Fibroblast of gingiva (primary cell): ENCODE measurements at places on chromosomes 11 and 22.

DNA sequence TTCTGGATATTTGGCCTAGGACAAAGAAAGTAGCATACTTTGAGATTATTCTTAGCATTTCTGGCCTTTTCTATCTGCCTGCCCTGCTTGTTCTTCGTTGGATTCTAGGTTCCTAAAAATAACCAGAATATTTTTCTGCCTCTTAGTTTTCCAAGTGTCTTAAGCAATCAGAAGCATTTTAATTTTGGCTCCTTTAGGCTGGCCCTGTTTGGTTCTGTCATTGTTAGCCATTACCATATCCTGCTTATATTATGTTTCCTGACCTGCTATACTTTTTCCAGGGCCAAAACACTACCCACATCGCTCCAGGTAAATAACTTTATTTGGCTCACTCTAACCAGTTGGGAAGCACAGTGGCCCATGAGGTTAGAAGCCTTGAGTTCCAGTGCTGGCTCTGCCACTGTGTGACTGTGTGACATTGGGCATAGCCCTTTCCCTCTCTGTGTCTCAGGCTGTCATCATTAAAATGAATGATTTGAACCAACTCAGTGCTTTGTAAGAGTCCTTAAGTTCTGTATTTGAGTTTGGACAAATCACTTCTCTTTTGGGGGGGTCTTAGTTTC, 91.1 kb downstream of the STIM1 start:
- DNase-seq = no peak

- DNase-seq = no peak
Observed at GRCh38 chr11:11894486-11894885, 52.7 kb downstream of the USP47 start.

GRCh38 chr11:68007498-68008380, 2.4 kb upstream of the ALDH3B1 start:
- no peak for DNase-seq

DNA sequence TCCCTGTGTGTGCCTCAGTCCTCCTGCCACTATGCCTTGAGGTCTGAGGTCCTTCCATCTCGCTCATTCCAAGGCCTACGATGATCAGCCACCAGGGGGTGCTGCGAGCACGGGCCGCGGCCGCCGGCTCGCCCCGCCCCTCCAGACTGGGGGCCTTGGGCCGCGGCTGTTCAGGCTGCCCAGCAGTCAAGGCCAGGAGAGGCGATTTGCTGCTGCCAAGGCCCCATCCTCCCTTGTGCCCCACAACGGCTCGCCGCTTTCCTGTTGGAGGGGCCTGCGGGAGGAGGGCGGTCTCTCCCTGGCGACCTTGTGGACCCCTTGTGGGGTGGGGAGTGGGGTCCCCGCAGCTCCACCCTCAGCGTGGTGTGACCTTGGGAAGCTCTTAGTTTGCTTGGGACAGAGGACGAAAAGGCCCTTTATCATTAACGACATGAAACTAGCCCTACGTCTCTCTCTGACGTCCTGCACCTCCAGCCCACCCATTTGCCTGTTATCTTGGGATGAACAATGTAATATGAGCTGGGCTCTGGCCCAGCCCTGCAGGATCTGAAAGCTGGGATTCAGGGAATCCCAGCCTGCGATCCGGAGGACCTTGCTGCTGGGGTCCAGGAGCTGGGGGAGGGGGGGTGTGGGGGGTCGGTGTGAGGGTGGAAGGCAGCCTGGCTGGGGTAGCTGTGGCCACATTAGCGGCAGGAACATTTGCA, 5.3 kb upstream of the GALR3 start:
- DNase-seq = peak; percentile 70

- no peak for DNase-seq
Observed at GRCh38 chr11:46637546-46637945, 20.2 kb downstream of the ATG13 start.

DNA sequence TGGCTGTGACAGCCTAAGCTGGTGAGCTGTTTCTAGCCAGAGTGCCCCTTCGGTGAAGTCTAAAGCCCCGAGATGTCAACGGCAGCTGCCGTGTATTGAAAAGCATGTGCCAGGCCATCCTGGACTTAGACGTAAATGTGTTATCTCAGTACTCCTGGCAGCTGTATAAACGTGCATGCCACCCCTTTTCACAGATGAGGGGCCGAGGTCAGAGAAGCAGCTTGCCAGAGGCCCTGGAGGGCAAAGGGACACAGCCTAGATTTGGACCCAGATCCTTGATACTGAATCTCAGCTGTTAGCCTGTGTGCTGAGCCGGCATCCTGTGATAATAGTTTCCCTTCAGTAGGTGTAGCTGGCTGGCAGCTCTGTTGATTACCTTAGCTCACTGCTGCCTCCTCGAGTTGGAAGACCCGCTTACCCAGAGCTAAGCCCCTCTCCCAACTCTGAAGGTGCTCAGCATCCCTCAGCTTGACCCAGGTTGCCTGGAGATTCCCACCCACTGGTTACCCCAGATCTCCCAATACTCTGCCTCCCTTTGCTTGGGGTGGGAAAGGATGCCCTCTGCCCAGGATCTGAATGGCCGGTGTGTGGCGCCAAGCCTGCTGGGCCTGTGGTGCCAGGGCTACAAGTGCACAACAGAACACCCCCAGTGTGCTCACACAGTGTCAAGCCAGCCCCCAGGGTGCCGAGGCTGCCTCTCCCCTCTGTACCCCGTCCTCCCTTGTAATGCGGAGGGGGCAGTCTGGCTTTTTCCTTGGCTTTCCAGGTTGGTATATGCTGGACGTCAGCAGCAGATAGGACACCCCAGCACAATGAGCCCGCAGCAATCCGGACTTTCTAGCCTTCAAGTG, 59.8 kb upstream of the WNT7B start:
- no peak for DNase-seq

DNA sequence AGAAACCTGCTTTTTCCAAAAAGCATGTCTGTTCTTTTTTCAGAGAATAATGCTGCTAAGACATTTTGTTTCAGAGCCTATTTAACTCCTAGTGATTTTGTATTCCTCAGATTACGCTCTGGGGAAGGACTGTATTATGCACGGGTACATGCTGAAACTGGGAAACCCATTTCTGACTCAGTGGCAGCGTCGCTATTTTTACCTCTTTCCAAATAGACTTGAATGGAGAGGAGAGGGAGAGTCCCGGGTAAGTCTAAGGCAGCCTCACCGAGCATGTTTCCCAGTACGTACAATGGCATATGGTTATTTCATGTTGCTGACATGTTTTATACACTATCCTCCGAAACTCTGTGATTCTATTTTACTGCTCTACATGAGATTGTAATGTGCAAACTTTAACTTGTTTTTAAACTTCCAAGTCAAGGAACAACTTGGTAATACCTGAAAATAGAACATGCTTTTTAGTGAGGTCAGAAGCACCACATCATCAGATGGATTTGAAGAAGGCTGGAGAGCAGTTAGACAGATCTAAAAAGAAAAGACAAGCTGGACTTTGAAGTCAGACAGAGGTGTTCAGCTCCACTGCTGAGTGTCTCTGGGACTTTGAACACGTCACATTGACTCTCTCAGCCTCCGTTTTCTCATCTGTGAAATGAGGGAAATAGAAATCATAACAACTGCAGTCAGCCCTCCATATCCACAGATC, 23.7 kb upstream of the MYO18B start:
- DNase-seq = no peak

DNA sequence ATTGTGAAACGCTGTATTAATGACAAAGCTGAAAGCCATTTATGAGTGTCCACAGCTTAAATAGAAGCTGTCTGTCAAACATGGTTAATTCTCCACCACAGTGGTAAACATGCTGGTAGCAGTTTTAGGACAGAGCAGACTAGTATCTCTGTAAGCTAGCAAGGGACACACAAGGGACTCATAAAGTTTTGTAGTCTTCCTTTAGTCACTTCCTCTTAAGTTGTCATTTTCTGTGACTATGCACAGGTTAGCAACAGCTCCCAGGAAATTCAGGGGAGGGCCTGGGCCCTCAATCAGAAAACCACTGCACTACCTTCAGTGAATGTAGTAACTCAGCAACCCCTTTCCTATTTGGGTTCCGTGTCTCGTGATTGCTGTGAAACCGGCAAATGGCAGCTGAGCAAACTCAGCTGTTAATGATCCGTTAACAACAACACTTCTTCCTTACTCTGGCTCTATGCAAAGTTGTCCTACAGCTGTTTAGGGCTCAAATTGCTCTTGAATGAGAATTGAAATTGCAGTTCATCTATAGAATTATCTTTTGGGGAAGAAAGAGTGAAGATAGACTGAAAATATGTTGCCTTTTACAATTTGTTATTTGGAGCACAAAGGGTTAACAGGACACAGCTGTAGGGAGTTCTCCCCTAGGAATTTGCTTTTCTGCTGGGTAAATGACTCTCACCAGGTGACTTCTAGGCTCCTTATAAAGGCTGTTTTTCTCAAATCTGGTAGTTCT, at the start of gene MMP26:
TSS of gene MMP26 (plus strand) at position 731 of the 736 bp plus-strand sequence.
- no peak for DNase-seq

GRCh38 chr22:17381192-17381913, 12.1 kb downstream of the CECR2 start:
- no peak for DNase-seq

DNA sequence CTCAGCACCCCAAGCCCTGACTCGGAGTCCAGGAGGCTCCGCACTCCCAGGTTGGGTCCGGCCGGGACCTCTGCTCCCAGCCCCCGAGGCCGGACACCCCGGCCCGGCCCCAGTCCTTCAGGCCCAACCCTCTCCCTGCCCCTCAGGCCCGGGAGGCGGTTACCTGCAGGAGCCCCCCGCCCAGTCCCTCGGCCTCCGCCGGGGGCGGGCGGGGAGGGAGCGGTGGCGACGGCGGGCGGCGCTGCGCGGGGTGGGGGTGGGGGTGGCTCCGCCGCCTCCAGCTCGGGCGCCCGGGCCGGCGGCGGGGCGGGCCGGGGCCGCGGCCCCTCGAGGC, 310 bp downstream of the TCF20 start:
- no peak for DNase-seq

DNA sequence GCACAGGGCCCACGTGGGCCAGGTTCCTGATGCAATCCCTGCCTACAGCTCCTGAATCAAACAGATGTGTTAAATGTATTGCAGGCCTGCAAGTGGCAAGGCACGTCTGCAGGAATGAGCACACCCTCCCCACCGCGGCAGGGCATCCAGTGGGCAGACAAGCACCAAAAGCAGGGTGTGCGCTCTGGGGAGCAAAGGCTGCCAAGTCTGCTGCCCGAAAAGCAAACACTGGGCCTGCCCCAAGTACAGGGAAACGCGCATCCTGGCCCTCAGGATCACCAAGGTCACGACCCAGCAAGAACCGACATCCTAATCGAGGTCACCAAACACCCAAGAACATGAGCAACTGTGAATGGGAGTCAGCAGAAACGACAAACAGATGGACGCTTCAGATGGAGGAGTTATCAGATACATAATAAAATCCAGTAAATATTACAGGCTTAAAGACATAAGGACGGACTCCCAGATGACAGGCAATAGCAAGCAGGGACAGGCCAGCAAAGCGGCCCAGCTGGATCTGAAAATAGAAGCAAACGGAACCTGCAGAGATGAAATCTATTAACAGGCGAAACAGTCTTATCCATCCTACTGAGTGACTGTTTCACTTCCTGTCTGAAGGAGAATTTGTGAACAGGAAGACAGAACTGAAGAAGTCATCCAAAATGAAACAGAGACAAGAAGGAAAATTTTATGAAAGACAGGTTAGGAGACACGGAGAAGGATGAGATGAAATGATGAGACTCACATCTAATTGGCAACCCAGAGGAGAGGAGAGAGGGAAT, 26.7 kb downstream of the CARS1 start:
- no peak for DNase-seq

GRCh38 chr11:62061356-62062222, 62.2 kb upstream of the INCENP start:
- no peak for DNase-seq

DNA sequence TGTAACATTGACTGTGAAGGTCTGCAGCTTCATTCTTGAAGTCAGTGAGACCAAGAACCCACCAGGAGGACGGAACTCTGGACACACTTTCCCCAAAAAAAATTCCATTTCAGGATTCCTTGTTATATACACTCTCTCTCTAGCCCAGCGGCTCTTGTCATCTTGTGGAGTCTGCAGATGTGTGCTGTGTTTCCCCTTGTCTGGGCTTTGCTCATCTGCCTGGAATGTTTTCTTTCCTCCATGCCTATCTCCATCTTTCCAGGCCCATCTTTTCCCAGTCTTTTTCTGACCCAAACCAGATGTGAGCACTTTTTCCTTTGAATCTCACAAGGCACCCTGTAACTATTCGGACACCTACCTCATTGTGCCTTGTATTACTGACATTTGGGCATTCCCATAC, 5.1 kb upstream of the DRG1 start:
- DNase-seq = no peak

GRCh38 chr11:79371724-79372123, 69.1 kb downstream of the TENM4 start:
- DNase-seq = no peak

GRCh38 chr11:25485315-25485714, 846.6 kb upstream of the ANO3 start:
- DNase-seq = no peak

DNA sequence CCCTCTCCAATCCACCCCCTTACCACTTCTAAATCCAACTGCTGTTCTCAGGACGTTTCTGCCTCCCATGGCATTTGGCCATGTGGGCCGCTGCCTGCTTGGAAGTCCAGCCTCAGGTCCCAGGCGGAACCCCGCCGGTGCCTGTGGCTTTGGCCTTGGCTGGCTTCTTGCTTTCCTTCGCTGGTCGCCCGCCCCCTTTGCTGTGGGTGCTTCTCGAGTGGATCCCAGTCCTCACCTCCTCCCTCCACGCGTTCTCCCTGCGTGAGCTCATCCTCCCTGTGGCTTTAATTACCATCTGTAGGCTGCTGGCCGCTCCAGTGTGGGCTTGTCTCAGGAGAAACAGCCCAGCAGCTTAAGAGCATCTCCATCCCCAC, 111.7 kb downstream of the NECTIN1 start:
- no peak for DNase-seq

DNA sequence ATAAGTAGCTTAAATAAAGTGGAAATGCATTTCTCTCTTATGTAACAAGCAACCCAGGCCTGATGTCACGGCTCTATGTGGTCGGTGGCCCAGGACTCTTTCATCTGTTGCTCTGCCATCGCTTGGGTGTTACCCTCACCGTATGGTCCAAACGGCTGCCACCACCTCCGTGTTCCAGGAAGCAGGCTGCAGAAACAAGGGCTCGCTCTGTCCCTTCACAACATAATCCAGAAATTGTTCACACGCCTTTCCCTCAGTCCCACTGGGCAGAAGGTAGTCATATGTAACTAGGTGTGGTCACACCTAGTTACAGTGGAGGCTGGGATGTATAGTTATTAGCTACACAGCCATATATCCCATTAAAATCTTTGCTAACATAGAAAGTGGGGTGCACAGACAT, 421.0 kb downstream of the SOX6 start:
- DNase-seq = no peak

- DNase-seq = peak; percentile 91
Observed at GRCh38 chr22:35835998-35836691, 118.5 kb downstream of the APOL5 start.

GRCh38 chr11:122068837-122069236, 47.2 kb downstream of the BLID start:
- DNase-seq = no peak

DNA sequence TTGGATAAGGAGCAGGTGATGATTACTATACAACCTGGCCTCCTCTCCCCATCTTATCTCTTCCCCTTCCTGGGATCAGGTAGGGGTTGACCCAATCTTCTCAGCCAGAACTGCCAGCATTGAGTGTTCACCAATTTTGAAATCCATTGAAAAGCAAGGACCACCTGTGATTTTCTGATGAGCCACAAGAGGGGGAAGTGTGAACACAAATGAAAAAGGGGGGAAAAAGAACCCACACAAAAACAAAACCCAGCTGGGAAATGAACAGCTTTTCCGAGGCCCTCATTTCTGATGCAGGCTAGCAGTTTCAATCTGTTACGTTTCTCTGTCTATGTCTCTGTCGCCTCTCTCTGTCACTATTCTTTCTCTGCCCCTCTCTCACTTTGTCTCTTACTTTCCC, 161.9 kb downstream of the INSC start:
- no peak for DNase-seq
